ENCODE measurements at places on chromosomes 12 and 14.

GRCh38 chr12:7832059-7832696 is 40.5 kb downstream of the SLC2A14 start:
- DNase-seq, result no peak

DNA sequence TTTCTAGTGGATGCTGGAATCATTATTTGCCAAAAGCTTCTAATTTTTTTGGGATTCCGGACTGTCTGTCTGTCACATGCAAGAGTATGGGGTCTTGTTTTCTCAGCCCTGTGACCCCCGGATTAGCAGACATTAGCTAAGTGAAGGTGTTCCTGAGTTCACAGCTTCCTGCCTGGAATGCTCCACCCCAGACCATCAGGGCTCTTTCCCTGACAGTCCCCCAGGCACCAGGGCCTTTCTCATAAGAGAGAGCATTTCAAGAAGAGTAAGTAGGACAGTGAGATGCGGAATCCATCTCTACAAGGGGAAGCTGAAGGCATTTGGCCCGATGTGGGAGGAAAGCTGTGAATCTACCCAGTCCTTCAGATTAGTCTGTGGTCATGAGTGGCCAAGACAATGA is 129.3 kb downstream of the SLC15A4 start:
- DNase-seq, result no peak

DNA sequence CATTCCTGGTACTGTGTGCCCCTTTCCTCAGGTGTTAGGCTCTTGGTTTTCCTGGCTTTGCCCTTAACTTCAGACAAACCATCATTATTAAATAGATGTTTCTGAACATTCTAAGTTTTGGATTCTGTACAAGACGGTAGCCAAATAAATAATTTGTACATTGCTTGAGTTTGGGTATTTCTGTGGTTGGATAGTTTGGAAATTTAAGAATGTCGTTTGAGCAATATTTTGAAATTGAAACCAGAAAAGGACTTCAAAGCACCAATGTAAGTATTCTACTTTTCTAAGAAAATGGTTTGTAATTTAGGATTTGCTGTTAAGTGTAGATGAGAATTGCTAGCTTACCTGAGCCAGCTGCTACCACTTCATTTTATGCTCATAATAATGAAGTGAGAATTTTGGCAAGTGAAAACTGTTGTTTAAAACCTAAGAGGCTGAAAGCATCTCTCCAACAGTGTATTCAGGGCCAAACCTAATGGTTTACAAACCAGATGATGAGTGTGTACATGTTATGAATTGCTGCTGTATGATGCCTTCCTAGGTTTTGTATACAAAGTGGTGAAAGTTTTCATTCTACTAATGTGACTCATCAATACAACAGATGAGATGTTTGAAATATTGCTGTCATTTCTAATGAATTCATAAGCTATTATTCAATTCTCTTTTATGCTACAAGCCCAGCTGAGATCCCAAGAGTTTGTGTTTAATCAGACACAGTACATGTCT is 181.5 kb upstream of the PRKD1 start:
- no peak for DNase-seq

- no peak for DNase-seq
These were observed 8.1 kb downstream of the DAO start for GRCh38 chr12:108888031-108888430.

DNA sequence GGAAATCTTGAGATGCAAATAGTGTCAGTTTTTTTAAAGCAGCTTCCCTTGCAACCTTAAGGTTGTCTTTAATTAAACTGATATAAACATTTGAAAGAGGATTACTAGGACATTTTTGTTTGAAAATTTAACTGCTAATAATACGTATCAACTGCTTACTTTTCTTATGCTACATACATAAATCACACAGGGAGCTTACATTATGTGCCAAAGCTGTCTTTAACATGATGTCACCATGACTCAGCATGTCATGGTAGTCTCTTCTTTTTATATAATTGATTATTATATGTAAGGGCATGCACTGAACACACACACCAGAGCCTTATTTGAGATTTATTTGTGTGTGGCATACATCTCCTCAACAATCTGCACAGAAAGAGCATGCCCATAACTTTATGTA is 63.0 kb upstream of the PTHLH start:
- DNase-seq, result no peak

- DNase-seq, result no peak
These were observed 923 bp downstream of the STAT2 start for GRCh38 chr12:56358836-56359532.

DNA sequence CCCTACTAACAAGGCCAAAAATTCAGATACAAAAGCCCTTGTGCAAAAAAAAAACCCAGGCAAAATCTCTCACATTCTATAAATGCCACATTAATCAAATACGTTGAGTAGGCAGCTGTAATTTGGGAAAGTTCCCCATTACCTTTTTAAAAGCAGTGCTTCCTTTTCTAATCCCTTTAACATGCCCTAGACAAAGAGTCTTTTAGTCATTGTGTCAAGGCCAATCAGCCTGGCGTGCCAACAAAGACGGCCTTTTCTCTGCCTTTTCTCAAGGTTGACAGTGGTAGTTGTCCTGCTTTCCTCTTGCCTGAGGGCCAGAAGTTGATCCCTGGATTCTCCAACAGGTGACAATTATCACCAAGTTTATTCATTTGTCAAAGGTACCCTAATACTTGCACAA is 62.5 kb upstream of the METAP2 start:
- no peak for DNase-seq

GRCh38 chr12:27781680-27782079 is 1.6 kb upstream of the MANSC4 start:
- DNase-seq, result no peak

DNA sequence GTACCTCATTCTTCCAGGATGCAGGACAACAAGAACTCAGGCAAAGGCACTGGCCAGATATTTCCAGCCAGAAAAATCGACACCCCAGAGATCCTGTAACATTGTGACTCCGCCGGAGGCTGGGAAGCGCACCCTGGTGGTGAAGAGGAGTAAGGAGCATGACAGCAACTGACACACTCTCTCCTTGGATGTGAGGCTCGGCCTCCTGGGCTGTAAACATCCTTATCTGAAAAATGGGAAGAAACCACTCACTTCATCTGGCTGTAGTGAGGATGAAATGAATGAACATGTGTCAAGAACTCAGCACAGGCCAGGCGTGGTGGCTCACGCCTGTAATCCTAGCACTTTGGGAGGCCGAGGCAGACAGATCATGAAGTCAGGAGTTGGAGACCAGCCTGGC is 27.5 kb downstream of the TCHP start:
- no peak for DNase-seq

GRCh38 chr14:52950410-52950897 is 396 bp downstream of the FERMT2 start:
- DNase-seq, result no peak

DNA sequence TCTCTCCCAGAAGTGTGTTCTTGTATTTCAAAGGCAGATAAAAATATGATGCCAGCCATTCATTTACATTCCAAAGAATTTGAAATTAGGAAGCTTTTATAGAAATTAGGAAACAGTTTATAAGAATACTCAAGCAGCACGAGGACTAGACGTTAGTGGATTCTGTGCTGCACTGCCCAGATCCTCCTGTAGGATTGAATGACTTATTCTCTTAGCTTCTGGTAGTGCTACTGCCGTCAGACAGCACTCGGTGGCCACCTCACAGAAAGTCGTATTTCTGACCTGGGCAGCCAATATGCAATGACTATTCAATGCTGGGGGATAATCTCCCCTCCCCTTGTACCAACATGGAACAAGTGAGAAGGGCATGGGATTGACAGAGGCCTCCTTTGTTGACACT is 326.4 kb downstream of the RPL10L start:
- no peak for DNase-seq

- no peak for DNase-seq
These were observed 448.1 kb downstream of the BCAT1 start for GRCh38 chr12:24500831-24501230.

DNA sequence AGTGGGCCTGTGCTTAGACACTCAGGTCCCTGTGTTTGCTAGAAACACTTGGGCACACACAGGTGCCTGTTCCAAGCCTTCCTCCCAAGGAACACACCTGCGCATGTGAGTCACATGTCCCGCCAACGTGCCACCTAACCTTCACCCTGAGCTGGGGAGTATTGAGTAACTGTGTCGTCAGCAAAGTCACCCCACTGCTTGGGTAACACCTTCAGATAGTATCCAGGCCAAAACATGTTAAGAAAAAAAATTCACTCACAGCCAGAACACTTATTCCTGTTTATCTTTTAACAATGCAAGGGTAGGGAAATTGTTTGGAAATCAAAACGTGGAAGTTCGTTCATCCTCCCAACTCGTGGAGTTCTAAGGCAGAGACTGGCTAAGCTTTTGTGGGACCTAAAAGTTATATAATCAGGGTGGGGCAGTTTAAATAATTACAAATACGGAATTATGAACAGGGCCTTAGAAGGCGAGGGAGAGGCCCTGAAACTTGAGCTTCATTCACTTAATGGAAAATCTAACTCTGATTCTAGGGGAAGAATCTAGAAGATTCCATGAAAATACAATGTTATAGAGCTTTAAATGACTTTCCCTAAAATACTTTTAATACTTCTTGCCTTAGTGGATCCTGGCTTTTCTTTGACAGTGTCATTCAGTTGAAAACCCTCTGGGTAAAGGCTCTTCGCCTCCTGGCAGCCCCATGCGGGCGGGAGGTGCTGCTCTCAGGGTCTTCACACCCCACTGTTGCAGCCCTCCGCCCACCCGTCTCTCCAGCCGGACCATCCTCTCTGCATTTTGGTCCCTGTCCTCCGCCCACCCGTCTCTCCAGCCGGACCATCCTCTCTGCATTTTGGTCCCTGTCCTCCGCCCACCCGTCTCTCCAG is 30.3 kb upstream of the ADIPOR2 start:
- peak; percentile 26 for DNase-seq

DNA sequence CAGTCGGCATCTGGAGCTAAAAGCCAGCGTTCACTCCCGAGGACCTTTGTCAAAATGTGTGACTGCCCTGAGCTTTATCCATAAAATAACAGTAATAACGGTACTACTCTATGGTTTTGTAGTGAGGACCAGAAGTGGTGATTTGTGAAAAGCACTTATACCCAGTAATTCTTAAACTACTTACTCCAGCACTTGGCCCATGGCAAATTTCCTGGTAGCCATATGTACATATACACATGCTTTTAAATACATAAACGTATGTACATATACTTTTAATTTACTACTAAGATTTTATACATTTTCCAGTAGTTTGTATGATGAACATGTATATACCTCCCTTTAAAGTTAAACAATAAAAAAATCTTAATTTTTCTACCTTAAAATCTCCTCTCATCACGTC is 163.8 kb upstream of the TMEM132C start:
- DNase-seq, result no peak

- DNase-seq, result no peak
These were observed 141.0 kb downstream of the GRIP1 start for GRCh38 chr12:66537876-66538275.

DNA sequence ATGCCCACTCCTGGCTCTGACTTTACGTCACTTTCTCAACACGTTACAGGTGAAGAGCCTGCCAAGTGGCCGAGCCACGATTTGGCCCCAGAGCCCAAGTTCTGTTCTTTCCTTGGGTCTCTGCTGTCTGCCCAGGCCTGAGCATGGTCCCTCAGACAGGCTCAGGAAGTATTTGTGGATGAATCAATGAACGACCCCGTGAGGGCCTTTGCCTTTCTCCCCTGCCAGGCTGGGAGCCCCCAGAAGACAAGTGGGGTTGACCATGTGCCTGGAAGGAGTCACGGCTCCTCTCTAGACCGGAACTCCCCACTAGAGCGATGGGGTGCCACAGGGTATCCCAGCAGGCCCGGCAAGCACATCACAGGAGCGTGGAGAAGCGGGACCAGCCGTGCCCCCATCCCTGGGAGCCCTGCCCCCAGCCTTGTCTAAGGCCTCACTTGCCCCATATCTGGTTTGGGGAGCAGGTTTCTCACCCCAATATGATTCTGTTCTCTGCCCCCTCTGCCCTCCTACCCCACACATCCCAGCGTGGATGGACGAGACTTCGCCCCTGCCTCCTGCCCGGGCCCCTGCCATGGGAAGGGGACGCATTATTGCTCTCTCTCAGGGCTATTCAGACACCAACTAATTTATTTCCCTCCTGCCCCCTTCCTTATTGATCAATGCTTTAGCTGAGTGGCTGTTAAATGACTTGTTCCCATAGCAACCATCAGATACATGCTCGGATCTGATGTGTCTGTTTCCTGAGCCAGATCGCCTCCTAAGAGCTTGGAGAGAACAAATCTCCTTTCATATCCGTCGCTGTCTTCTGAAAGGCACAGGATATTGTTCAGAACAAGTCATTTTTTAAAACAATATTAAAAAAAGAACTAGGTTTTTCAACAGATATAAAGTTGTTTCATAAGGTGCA is 69.0 kb downstream of the DIO3 start:
- DNase-seq, result no peak

GRCh38 chr12:68611094-68611805 is 551 bp downstream of the RAP1B start:
- no peak for DNase-seq

DNA sequence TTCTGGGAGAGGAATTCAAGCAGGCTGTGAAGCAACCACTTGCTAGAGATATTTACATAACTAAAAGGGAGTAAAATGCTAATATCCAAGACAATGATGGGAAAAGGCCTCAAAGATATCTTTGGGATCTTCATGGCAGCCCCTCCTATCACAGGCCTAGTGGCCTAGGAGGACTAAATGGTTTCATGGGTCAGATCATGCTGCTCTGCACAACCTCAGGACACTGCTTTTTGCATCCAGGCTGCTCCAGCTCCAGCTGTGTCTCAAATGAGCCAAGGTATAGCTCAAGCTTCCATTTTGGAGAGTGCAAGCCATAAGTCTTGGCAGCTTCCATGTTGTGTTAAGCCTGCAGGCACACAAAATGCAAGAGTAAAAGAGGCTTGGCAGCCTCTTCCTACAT is 195.6 kb upstream of the SSTR1 start:
- DNase-seq, result no peak

- no peak for DNase-seq
These were observed 55.0 kb upstream of the GRIP1 start for GRCh38 chr12:66733839-66734238.

DNA sequence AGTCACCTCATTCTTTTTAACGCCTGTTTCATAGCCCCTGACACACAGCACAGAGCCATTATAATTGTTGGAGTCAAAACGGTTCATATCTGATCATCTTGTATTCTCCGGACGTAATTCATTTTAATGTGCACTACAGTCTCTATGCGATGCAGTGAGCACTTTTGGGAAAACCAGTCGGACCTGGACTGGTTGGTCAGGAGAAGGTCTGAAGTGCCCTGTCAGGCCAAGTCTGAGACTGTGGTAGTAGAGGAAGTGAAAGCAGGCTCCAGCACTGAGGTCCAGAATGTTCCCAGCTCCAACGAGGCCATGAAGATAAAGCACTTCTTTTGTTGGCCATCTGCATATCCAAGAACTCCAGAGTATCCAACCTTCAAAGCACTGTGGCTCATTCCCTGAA is 117.1 kb upstream of the NCOR2 start:
- DNase-seq, result no peak

- DNase-seq, result no peak
These were observed 584.5 kb upstream of the TBX3 start for GRCh38 chr12:115268451-115268850.

DNA sequence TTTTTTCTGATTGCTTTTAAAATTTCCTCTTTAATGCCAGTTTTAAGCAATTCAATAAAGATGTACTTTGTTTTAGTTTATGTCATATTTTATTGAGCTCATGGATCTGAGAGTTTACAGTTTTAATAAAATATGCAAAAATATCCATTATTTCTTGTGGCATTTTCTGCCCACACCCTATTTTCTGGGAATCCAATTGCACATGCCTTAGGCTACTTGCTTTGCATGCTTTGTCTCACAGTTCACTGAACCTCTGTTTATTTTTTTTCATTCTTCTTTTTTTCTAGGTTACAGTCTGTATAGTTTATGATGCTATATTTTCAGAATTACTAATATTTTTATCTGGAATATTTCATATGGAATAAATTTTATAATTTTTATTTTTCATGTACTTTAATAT is 1258.0 kb downstream of the FSCB start:
- no peak for DNase-seq
